ENCODE measurements at places on chromosomes 3 and 15.
A peak's percentile ranks its signal among the peaks of the same experiment; 100 is the strongest.

GRCh38 chr15:74907163-74907870 is 666 bp upstream of the FAM219B start:
- DNase-seq, result no peak

- DNase-seq, result peak; percentile 64
Measured at GRCh38 chr3:37197810-37198371, 23.5 kb upstream of the LRRFIP2 start.

DNA sequence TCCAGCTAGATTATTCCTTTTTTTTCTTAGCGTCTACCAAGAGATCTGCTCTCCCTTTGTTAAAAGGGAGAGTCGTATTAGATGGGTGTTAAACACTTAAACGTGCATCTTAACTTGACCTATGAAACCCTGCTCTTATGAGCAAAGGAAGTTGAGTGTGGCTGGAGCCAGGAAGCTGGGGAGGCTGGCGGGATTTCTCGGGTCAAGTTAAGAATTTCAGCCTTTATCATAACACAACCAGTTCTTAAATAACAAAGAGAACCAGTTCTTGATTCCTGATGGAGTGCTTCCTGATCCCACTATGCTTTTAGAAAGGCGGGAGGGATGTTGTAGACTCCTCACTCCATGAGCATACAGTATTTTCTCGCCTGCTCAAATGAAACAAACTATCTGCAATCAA is 215.1 kb downstream of the ITPR1 start:
- DNase-seq, result no peak

DNA sequence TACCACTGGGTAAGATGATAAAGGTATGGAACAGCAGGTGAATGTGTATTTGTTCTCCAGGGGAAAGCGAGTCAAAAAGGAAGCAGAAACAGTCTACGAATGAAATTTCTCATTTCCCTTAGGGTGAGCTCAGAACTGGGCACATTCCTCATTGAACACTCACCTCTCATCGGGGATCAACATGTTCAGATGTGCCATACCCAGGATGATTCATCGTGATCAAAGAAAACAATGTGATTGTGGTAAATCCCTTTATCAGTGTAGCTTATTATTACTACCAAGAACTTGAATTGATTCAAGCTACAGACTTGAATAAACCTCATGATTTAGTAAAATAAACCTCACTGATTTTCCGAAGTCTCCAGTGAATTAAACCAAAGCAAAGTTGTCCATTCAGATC is 72.1 kb downstream of the GJD2 start:
- no peak for DNase-seq

GRCh38 chr3:83248454-83248853 is 1487.0 kb upstream of the GBE1 start:
- DNase-seq, result peak; percentile 18

- peak; percentile 37 for DNase-seq
Measured at GRCh38 chr15:98873441-98874218, 134.0 kb downstream of the PGPEP1L start.

Data from T1000 (cell line).